ENCODE measurements at places on chromosomes 6 and 20. TPM values are rescaled to one million over a fixed set of nuclear protein-coding genes. Genes with fewer than 3 reads are reported as not detected.
A peak's percentile ranks its signal among the peaks of the same experiment; 100 is the strongest.

The CEP43 gene
- total RNA-seq: 19.5 TPM

DNA sequence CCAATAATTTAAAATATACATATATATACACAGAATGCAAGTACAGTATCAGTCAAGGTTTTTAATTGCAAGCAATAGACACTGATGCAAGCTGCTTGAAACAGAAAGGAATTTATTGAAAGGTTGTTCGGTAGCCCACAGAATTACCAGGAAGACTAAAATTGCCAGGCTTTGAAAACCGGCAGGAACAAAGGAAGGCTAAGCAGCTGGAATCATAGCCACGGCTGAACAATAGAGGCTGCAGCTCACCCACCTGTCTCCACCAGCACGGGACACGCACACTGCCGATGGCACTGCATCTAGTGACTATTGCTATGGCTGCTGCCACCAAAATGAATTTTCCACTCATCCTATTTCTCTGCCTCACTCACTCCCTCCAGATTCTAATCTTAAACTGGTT lies 22.0 kb upstream of the L3MBTL3 start:
- DNase-seq: no peak

DNA sequence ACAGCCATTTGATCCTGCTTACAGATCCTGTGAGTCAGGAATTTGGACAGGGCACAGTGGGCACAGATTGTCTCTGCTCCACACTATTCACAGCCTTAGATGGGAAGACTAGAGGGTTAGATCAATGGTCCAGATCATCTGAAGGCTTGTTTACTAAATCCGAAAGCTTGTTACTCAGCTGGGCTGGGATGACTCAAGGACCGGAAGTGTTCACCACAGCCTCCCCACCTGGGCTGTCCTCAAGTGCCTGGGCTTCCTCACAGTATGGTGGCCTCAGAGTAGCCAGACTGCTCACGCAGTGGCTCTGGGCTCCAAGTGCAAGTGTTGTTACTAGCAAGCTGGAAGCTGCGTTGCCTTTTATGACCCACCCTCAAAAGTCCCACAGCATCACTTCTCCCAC lies 75.4 kb upstream of the INSM1 start:
- DNase-seq: no peak

DNA sequence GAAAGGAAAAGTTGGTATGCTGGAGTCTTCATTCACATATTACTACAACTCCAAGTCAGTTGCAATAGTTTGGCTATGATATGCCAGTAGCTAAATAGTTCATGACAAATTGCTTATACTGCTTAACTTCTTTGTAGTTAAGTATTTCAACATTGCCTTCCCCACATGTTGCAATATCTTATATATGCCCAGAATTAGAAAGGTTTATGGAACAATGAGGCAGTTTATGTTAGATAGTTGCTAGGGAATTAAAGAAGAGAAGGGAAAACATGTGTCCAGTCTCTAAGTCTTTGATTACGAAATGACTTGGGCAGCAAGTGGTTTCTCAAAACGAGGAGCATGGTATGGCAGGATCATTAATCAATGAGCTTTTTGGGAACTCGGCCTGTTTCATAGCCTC lies 145.8 kb downstream of the PLCB4 start:
- DNase-seq: peak; percentile 37

DNA sequence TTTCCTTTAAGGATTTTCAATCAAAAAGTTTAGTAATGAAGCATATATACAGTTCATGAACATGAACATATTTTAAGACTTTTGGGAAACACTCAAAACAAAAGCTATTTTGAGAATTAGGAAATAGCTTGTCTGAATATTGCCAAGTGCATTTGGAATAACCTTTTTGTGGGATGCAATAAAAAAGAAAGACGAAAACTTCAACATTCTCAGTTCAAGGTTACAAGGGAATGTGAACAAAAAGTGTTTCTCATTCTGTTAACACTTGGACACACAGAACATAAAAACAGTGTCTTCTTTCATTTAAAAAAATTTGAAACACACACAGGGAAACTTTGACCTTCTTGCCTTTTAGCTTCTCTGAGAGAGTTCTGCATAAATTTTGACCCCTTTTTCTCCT lies 72.7 kb upstream of the TCF21 start:
- DNase-seq: no peak

The OTOR gene
- total RNA-seq: not detected

DNA sequence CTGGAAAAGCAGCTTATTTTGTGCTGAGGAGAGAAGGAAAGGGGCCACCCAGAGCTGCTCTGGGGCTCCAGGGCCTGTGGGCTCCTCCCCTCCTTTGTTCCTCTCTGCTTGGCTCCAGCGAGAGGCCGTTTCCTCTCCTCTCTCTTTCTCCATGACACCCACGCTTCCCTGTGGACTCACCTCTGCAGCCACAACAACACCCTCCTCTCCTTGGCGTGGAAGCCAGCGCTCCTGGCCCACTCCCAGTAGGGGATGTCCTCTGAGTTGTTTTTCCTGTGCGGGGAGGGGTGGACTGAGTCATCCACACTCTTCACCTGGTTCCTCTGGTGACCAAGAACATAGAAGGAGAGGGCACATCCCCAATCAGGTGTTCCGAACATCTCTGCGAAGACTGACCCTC lies 4.9 kb upstream of the CDSN start:
- DNase-seq: peak; percentile 62

DNA sequence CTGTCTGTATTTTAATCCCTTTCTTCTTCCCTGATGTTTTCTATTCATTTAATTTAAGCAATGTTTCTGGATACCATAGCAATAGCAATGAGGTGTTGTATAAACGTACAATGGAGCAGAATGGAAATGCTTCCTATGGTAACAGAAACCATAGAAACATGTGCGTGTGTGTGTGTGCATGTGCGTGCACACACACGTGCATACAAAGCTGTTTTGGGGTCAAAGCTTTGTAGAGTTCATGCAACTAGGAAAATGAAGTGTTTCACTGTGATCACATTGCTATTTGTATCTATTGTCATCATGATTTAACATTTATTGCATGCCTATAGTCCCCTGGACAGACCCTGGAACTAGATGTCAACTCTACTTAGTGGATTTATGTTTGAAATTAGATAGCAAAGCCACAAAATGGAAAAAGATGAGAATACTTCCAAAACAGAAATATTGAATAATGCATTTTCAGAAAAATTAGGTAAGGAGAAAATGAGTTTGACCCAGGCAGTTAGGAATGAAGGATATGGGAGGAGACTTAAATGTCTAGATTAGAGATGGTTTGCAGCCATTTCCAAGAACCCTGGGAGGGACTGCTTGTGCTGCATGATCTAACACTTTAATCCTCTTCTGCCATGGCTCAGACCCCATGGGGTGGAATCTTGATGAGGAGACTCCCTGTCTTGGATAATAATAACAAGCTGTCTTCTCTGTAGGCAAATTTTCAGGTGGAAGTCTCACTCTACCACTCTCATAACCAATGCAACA lies 124.4 kb downstream of the TRMT11 start:
- no peak for DNase-seq

All from osteoblast (primary cell).